Kidney glomerular epithelial cell (primary cell): ENCODE measurements at places on chromosomes 6 and 20.
A peak's percentile ranks its signal among the peaks of the same experiment; 100 is the strongest.

- DNase-seq, result peak; percentile 74
These were observed 37.3 kb downstream of the IPCEF1 start for GRCh38 chr6:154319231-154319858.

- no peak for DNase-seq
These were observed 27.9 kb upstream of the HLA-DQA2 start for GRCh38 chr6:32713241-32713640.

DNA sequence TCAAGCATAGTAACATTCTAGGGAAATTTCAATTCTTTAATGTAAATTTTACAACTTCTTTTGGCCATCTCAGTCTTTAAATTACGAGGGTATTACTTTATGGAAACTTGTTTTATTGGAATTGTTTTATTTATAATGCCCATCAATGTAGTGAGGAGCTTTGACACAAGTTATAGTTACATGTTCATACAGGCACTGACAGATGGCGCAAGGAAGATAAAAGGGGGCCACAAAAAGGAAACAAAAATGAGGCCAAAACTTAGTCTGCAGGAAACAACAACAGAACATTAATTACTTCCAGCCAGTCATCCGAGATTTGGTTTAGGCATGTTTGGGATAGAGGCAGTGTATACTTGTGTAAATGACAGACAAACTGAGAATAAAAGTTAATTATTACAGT is 18.3 kb downstream of the SESN1 start:
- no peak for DNase-seq

- no peak for DNase-seq
These were observed 124.3 kb upstream of the TSHZ2 start for GRCh38 chr20:52847731-52848359.

DNA sequence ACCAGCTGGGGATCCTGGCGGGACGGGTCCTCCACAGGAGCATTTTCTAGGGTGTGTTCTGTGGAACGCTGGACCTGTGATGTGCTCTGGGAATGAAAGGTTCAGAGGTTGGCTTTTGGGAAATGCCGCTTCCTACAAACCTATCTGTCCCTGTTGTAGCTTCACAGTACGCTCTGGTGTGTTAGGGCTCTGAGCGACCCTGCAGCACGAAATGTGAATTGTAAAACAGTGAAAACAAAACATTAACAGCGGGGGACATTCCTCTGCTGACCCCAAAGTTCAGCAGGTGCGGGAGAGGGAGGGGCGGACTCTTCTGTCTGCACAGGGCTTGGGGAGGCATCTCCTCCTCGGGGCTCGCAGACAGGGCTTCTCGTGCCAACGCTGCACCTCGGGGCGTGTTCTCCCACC is 155.9 kb downstream of the NRN1 start:
- no peak for DNase-seq

DNA sequence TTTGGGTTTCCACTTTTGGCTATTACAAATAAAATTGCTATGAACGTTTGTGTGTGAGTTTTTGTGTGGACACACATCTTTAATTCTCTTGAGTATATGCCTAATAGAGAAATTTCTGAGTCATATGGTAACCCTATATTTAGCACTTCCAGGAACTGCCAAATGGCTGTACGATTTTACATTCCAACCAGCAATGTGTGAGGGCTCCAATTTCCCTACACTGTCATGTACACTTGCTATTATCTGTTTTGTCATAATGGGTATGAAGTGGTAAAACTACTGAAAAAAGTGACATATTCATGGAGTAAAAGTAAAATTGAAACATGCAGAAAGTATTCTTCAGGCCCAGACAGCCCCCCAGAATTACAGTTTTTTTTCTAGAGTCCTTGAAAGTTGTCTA is 59.6 kb upstream of the ESR1 start:
- no peak for DNase-seq

DNA sequence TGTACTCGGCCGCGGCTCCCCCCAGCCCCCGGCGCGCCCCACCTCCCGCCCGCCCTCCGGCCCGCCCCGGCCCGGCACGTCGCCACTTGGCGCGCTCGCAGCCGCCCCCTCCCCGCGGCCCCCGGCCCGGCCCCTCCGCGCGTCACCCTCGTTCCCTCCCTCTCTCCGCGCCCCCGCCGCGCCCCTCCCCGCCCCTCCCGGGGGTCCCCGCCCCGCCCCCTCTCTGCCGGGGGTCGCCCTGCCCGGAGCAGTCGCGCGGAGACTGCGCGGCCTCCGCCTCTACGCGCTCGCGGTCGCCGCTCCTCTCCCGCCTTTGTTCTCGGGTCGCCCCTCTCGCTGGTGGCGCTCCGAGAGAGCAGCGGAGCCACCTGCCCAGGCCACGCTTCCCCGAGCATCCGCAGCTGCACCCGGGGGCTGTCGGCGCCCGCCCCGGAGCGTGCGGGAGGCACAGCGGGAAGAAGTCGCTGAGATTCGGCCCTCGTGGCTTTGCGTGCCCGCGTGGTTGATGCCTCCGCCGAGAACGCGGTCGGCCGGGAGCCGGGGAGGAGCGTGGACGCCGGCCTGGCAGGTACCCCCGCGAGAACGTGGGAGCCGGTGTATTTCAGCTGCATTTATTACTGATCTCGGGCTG is at the start of gene PHF10:
TSS of gene PHF10 (minus strand) at position 7 of the 631 bp plus-strand sequence. CDS start 569 bp downstream, outside the sequence.
- DNase-seq, result no peak

GRCh38 chr20:2246069-2246491 is 49.7 kb upstream of the TGM3 start:
- no peak for DNase-seq

GRCh38 chr6:160274871-160275510 is 16.4 kb upstream of the SLC22A2 start:
- no peak for DNase-seq

DNA sequence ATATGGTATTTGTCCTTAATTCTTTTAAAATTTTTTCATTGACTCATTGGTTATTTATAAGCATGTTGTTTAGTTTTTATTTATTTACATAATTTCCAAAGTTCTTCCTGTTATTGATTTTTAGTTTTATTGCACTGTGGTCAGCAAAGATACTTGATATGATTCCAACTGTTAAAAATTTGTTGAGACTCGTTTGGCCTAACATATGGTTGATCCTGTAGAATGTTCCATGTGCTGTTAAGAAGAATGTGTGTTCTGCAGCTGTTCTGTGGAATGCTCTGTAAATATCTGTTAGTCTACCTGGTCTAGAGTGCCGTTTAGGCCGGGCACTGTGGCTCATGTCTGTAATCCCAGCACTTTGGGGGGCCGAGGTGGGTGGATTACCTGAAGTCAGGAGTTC is 197.7 kb downstream of the CD109 start:
- no peak for DNase-seq

DNA sequence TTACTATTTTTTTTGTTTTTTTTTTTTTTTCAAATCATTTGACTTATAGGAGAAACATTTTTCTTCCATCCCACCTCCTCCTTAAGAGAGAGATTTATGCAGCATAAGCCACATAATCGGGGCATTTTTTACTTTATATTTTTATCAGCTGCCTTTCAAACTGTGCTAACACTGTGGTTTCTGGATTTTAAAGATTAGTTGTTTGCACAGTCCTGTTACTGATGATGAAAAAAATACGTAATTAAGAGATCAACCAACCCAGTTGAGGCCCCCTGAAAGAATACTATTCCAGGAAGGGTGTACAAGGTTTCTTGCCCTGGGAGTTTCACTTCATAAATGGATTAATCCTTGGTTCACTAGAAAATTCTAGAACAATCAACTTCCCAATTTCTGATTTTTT is 68.3 kb downstream of the MMS22L start:
- no peak for DNase-seq

DNA sequence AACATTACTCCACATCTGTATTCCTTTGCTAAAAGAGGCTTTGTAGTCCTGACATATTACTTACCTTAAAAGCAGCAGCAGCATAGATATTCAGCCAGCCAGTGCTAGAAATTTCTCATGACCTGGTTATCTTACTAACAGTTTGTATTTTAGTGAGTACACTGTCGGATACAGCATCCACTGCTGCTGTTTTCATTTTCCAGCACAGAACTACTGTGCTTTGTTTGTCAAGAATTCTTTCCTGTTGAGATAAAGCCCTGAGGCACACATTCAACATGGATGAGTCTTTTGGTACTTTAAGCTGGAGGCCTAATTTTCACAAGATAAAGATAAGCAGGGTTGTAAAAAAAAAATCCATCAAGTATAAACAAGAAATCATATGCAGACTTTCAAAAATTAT is 311.2 kb upstream of the OPRM1 start:
- no peak for DNase-seq

- no peak for DNase-seq
These were observed 14.1 kb upstream of the CHMP4B start for GRCh38 chr20:33796907-33797544.

DNA sequence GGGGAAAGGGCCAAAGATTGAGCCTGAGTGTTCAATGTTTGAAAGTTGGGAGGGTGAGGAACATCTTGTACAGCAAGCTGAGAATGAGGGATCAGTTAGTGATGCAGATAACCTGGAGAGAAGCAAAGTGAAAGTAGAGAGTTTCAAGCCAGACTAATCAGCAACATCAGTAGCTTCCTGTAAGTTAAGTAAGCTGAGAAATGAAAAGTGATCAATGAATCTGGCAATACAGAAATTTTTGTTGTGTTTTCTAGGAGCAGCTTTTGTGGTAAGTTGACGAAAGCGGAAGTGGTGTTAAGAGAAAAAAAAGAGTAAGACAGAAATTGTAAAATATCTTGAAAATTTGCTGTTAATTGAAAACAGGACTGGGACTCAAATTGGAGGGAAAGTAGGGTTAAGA is 855.5 kb upstream of the MAP3K7 start:
- DNase-seq, result no peak

DNA sequence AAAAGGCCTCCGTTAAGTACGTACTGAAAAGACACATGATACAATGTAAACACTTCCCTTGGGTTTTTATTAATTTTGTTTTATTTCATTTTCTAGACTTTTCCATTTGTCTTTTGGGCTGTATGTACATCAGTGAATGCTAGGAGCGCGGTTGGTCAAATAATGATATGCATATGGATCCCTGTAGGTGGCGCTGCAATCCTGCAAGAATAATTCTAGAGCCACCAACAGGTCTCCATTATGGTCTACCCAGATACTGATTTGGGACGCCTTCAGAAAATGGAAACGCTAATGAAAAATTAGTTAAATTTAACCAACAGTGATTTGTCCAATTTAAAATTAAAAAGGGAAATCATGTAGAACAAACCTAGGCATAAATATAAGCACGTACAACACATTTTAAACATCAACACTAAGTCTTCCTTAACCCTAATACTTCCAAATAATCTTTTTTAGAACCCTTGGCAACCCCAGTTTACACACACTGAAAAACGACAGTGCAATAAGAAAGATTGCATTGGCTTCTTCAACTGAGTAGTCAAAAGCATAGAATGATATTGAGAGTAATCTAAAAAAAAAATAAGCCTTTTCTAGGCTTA is 433.5 kb downstream of the RFPL4B start:
- DNase-seq, result peak; percentile 71

DNA sequence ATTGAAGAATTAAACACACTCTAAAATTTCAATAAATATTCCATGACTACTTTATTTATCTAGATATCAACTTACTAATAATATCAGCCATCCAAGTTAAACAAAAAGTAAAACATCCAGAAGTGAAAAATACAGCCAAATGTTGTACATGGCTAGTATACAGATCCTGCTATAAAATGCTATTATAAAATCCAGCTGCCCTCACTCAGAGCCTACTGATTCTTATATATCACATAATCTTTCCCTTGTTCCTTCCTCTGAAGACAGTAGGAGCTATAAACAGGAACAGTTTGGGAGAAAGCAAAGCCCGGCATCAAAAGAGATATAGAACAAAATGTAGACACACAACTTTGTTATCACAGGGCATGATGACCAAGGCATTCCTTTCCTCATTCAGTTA is 212.9 kb downstream of the PLCB4 start:
- no peak for DNase-seq

DNA sequence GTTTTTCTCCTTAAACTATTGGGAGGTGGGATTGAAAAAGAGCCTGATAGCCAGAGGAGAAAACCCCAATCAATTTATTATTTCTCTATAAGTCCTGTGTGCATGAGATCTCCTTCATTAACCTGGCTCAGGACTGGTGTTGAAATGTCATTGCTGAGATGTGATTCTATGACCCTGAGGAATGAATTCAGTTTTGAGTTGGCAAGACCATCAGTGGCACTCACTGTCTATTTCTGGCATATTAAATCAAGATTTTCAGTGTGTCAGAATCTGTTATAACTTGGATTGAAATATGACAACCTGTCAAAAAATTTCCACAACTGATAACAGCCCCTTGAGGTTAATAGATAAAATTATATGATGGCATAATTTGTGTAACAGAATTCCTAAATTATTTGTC is 431.1 kb downstream of the TFAP2B start:
- no peak for DNase-seq

GRCh38 chr20:36102809-36103596 is 51.5 kb upstream of the EPB41L1 start:
- no peak for DNase-seq

- no peak for DNase-seq
These were observed 9.1 kb downstream of the HIVEP2 start for GRCh38 chr6:142935553-142936517.

- DNase-seq, result no peak
These were observed 118.4 kb downstream of the ANKRD60 start for GRCh38 chr20:58109918-58110635.

GRCh38 chr6:22227824-22228610 is 68.8 kb downstream of the PRL start:
- DNase-seq, result no peak

GRCh38 chr6:146028252-146028795 is 538 bp upstream of the GRM1 start:
- peak; percentile 69 for DNase-seq

GRCh38 chr6:166223079-166223478 is 55.4 kb upstream of the TBXT start:
- no peak for DNase-seq

- DNase-seq, result no peak
These were observed 4.5 kb downstream of the IYD start for GRCh38 chr6:150373260-150373701.

GRCh38 chr6:22471746-22472145 is 97.6 kb upstream of the HDGFL1 start:
- no peak for DNase-seq

GRCh38 chr6:106161311-106161874 is 75.3 kb downstream of the PRDM1 start:
- no peak for DNase-seq

DNA sequence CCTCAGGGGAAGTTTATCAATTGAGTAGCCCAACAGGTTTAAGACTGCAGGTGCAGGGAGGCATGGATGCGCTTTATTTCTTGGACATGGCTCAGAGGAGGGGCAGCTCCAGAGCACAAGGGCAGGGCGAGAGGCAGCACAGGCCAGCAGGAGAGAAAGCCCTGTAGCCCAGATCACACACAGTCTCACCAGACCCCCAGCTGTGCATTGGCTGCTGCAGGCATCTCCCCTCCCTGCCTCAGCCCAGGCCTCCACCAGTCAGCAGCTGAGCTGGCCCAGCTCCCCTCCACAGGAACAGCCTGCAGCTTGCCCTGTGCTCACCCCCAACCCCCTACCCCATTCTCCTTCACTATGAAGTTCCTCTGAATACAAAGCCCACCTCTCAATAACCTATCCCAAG is 24.7 kb downstream of the MRPL14 start:
- no peak for DNase-seq

DNA sequence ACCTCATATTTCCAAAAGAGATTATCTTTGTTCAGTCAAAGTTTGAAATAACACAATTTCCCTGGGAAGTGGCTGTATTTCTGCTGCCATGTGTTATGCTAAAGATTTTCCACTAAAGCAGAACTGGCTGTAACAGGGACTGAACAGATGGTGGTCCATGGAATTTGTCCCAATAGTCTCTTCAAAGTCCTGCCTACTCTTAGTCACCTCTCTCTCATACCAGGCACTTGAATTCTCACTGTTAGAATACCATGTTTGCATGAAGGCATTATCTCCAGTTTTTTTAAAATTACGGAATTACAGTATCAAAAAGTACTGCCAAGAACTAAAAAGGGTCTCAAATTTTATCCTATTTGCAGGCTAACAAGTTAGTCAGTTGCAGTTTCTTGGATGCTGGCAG is 105.0 kb upstream of the HDDC2 start:
- no peak for DNase-seq
